H9 (cell line): ENCODE measurements at places on chromosomes 4 and X. TPM values are rescaled to one million over a fixed set of nuclear protein-coding genes. Genes with fewer than 3 reads are reported as not detected.

Gene GAB3
- total RNA-seq: 0.42 and 0.46 TPM in 2 replicates

Gene CTSO
- total RNA-seq: 0.81 and 1.1 TPM in 2 replicates

Gene ACSL1
- total RNA-seq: 3.1 and 3.5 TPM in 2 replicates

Gene GRXCR1
- total RNA-seq: not detected in 2 replicates

Gene NIPAL1
- 13.1 and 16.9 TPM in 2 replicates for total RNA-seq

Gene ADGRG2
- total RNA-seq: 6.1 and 6.8 TPM in 2 replicates

Gene ELF4
- total RNA-seq: 0.59 and 0.81 TPM in 2 replicates

Gene TIGD4
- 2.0 TPM in 2 replicates for total RNA-seq

Gene AMBN
- total RNA-seq: not detected in 2 replicates
